Panc1 (cell line): ENCODE measurements at places on chromosomes 2 and 18. TPM values are rescaled to one million over a fixed set of nuclear protein-coding genes. Genes with fewer than 3 reads are reported as not detected.

DNA sequence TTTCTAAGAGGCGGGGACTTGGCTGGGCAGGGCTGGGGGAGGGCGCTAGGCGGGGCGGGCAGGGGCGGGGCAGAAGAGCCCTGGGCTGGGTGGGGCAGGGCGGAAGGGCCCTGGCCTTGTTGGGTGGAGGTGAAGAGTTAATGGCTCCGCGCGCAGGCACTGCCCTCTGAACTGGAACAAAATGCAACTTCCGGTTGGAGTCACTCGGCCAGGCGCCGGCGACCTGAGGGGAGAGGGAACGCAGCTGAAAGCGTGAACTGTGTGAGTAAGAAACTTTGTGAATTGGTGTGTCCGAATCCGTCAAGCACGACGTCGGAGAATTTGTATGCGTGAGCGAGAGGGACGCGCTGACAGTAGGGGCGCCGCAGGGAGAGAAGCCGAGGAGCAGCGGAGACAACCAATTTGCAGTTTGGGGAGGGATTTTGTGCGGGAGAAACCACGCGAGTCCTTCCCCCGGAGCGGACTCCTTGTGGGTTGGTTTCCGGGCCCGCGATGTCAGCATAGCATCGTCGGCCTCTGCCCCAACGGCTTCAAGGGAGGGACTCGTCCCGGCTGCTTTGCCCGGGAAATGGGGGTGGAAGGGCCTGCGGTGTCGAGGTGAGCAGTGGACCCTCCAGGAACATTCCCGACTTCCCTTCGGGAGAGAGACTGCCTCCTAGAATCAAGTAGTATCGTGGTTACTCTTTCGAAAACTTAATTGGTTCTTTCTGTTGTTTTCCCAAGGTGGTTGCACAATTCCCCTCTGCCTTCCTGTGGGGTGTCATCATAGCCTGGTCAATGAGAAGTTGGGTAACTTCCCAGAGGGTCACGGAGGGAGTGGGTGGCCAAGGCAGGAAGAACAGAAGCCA is at the start of gene TANK:
TANK (plus strand) TSS at position 203 of the 848 bp plus-strand sequence. CDS start 19,235 bp downstream, outside the sequence.
- peak; percentile 85 for DNase-seq

Gene UGT1A3
- total RNA-seq, result not detected

GRCh38 chr2:65661980-65662653 is 229.7 kb upstream of the SPRED2 start:
- DNase-seq, result no peak

Gene ANKRD23
- 3.2 TPM for total RNA-seq

- no peak for DNase-seq
Measured at GRCh38 chr18:55907453-55908175, 319.6 kb upstream of the TCF4 start.

DNA sequence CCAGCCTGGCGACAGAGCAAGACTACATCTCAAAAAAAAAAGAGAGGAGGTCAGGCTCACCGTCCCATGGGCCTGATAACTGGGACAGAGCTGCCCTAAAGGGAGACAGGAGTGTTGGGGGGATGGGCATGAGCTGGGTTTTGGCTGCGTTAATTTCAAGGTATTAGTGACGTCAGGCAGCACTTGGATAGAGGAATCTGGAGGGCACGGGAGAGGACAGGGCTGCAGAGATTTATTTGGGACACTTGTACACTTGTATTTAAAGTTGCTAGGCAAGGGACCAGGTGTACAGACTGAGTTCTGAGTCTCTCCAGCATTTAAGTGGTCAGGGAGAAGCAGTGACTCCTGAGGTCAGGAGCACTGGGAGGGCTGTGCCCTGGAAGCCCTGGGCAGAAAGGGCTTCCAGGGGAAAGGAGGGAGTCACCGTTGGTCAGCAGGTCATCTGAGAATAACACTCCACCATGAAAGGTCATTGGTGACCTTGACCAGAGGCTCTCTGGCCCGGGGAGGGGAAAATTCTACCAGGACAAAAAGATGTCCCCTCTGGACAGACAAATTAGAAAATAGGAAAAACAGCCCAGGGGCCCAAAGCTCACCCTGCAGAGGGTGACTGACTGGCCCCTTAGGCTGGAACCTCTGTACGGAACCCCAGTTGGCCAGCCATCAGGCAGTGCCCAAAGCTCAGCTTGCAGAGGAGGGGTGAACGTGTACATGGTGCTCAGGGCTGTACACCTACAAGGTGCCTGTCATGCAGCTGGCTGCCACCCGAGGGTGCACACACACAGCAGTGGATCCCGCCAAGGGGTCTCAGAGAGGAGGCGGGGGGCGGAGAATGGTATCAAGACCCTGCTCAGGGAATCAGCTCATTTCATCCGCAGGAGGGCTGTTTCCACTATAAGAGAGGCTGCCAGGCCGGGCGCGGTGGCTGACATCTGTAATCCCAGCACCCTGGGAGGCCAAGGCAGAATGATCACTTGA is 23.0 kb upstream of the CNNM3 start:
- DNase-seq, result no peak

- DNase-seq, result no peak
Measured at GRCh38 chr2:138447889-138448570, 53.5 kb upstream of the SPOPL start.

- DNase-seq, result no peak
Measured at GRCh38 chr2:32067549-32067948, 4.2 kb downstream of the SPAST start.

- DNase-seq, result no peak
Measured at GRCh38 chr2:197308585-197308984, 2.0 kb downstream of the ANKRD44 start.

Gene STAM2
- 29.1 TPM for total RNA-seq

- DNase-seq, result no peak
Measured at GRCh38 chr2:120109186-120110061, 96.5 kb downstream of the EPB41L5 start.

DNA sequence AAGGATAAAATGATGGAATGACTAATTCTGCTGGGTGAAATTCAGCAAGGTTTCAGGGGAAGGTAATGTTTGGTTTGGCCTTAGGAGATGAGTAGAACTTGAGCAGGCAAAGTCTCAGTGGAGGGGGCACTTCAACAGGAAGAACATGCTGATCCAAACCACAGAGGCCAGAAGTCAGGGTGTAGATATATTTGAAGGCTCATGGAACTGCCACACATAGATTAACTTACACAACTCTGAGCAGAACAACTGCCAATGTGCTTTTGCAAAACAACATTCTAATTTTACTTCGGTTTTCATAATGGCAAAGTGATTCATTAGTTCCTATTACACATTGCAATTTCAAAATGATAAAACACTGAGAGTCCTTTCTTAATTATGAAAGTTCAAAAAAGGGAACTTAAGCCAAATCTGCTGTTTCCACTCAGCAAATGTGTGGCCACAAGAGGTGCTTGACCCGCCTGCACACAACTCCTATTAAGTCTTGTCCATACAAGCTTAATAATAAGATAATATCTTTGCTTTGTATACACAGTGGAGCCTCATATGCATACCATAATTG is 284.8 kb downstream of the MREG start:
- DNase-seq, result no peak

DNA sequence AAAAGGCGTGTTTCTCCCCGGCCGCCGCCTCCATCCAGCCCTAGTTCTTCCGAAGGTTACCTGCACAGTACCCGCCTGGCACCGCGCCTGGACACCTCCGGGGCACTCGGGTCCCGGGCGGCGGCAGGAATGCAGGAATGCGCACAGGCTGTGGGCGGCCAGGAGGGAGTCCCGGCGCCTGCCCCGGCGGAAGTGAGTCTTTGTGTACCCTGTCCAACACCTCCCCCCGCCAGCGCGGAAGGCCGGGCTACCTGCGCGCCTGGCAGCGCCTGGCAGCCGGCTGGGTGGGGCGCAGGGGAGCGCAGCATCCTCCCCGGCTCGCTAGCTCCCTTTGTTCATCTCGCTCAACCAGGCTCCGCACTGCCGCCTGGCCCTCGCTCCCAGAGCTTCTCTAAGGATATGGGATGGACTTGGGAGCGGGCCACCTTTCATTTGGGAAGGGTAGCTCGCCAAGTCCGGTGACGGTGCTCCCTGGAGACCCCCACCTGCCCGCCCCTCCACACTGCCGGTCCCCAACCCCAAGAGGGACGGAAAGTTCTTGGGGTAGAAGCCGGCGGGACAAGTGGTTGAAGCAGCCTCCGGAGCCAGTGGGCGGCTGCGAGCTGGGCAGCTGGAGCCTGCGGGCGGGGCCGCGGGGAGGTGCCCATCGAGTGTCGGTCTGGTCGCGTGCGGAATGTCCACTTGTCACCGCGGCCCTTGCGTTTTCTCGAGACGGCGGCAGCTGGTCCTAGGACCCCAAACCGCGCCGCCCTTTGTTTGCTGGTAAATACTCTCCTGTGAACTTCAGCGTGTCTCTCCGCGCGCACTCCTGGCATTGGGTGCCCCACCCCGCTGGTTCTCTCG is 1.2 kb upstream of the ST6GAL2 start:
- DNase-seq, result no peak

GRCh38 chr2:23480957-23481797 is 96.2 kb downstream of the KLHL29 start:
- DNase-seq, result peak; percentile 63

- peak; percentile 35 for DNase-seq
Measured at GRCh38 chr2:23312996-23313606, 71.9 kb upstream of the KLHL29 start.

Gene QPCT
- total RNA-seq, result 2.3 TPM

GRCh38 chr18:292271-292670 is 24.4 kb upstream of the THOC1 start:
- DNase-seq, result no peak

DNA sequence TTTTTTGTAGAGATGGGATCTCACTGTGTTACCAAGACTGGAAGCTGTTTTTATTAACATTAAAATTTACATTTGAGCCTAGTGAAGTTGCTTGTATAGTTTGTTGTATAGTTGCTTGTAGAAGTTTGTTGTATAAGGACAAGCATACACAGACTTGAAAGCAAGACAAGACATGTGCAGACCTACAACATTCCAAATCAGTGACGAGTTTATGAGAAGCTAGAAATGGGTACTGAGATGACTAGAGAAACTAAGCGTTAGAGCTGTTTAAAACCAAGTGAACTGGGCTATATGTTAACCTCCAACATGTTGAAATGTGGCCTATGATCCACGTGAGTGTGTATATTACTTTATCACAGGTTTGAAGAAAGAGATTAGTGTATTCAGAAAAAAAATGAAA is 39.1 kb downstream of the ABCB11 start:
- DNase-seq, result no peak

Gene MAP3K19
- not detected for total RNA-seq

DNA sequence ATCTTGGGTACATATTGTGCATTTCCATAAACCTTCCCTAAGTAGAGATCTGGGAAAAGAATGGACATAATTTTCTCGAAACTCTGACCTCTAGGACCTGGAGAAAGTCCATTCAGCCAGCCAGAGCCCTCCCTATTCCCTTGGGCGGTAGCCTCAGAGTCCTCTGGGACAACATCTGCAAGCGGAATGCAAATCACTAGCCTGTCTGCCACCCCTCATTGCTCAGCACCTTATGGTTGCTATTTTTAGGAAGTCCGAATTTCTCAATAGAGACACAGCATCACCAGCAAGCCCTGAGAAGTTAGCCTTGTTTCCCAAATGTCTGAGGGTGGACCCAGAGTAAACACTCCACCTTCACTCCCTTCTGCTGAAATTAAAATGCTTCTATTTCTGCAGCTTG is 17.6 kb upstream of the CD28 start:
- no peak for DNase-seq

Gene MTIF2
- total RNA-seq, result 34.1 TPM

Gene ITPRIPL1
- 12.2 TPM for total RNA-seq

Gene FSIP2
- 0.03 TPM for total RNA-seq

GRCh38 chr2:68388358-68388757 is 23.3 kb downstream of the PLEK start:
- no peak for DNase-seq

DNA sequence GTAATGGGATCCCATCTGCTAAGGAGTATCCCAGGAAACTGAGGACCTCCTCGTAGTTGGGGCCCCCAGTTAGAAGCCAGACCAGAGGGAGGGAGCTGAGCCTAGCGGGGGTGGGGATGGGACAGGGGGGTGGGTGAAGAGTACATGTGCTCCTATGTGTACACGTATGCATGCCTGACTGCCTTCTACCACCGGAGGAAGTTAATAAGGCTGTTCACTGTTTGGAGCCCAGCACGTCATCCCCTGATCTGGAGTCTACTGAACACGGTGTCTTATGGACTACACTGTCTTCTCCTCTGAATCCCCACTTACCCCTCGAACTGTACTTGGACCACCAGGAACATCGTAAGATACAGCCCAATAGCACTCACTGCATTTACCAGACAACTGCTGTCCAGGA is 68.5 kb downstream of the SFXN5 start:
- DNase-seq, result no peak

Gene BMPR2
- total RNA-seq, result 65.2 TPM

DNA sequence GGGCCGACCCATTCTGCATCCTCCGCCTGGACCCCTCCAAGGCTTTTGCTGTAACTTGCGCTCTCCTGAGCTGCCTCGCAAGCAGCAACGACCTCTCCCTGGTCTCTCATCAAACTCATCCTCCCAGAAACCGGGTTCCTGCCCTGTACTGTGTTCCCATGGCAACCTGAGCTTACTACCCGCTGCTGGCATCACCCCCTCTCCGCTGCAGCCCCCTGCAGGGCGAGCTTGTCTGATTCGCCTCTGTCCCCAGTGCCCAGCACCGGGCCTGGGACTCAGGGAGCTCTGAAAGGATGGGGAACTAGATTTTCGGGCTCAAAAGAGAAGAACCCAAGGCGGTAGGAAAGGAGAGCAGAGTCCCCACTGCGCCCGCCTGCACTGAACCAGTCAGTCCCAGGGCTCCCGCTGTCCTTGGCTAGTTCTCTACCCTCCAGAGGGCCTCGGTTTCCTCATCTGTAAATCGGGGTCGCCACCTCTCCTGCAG is 463 bp downstream of the HS1BP3 start:
- no peak for DNase-seq

DNA sequence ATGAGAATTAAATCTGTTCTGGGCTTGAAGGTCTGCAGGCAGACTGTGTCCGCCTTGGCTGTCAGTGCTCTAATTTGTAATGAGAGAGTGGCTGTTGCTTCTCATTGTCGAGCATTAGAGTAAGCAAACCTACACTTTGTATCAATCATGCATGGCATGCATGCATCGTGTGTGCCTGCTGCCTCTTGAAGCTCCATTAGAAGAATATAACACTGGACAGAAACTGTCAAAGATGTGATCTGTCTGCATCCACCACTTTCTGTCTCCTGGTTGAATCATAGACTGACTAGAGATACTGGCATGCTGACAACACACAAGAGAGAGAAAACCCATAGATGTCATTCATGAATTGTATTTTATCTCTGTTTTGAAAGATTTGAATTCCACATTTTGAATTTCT is 275.0 kb upstream of the NXPH2 start:
- DNase-seq, result no peak

DNA sequence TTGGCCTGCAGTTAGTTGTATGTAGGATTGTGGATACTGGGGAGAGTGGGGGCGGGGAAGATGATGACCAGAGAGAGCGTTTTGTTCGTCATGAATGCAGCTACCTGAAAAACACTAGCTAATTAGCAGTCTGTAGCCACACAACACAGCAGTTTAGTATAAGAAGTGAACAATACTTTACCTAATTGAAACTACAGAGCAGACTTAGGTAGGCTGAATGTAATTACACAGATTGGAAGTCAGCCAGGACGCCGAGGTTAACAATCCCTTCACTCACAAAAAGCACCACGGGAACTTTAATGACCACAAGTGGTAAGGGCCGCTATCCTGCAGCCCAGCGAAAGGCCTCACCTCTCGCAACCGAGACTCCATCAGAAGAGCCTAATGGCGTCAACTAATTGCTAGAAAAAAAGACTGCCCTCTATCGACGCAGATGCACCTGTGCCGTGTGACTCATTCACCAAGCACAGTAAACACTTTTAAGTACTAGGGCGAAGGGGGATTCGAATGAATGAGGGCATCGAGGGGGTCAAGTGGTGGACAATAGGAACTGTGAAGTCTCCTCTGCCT is 591.0 kb downstream of the ARHGAP15 start:
- no peak for DNase-seq
